Activated CD4-positive, alpha-beta memory T cell treated with anti-CD3 and anti-CD28 coated beads, Interleukin-2, amount 10 ng/mL, durations not matched to agents 7 days and 5 days (primary cell): ENCODE measurements at places on chromosomes 3 and 15. TPM values are rescaled to one million over a fixed set of nuclear protein-coding genes. Genes with fewer than 3 reads are reported as not detected.

DNA sequence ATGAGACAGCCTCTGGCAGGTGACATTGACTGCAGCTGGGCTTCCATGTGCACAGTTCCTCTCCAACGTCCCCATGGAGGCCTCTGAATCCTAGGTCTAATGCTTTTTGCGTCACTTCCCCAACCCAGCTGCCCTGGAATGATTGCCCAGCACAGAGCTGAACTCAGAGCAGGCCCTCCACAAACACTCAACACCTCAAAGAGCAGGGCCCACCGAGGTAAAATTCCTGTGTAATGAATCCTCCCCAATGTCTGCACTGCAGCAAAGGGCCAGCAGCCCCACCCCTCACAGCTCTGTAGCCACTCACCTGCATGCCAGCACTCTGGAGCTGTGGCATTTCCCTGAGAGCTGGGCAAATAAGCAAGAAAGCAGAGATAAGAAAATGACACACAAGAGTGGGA is 42.6 kb upstream of the DUSP7 start:
- H3K27ac ChIP-seq = no peak overlapping the region
- peaks cover 1% of the 10 kb centered on the region for H3K4me1 ChIP-seq
- peaks cover 38% of the 10 kb centered on the region for H3K36me3 ChIP-seq
- no peaks in the 10 kb centered on the region for H3K27me3 ChIP-seq
- no peak overlapping the region for H3K4me3 ChIP-seq

- H3K4me3 ChIP-seq = peak overlapping the region; percentile 71
- peaks cover 3% of the 10 kb centered on the region for H3K27me3 ChIP-seq
- no peak overlapping the region for H3K27ac ChIP-seq
- DNase-seq = peak; percentile 51
Observed at GRCh38 chr3:119810018-119810435, 28.1 kb downstream of the NR1I2 start.

Gene ALPK3
- total RNA-seq = 0.20 TPM

GRCh38 chr3:78642226-78643035 is 1125.4 kb downstream of the ROBO1 start:
- H3K4me1 ChIP-seq = no peaks in the 10 kb centered on the region
- H3K4me3 ChIP-seq = no peak overlapping the region
- H3K36me3 ChIP-seq = no peaks in the 10 kb centered on the region
- no peaks in the 10 kb centered on the region for H3K27me3 ChIP-seq

DNA sequence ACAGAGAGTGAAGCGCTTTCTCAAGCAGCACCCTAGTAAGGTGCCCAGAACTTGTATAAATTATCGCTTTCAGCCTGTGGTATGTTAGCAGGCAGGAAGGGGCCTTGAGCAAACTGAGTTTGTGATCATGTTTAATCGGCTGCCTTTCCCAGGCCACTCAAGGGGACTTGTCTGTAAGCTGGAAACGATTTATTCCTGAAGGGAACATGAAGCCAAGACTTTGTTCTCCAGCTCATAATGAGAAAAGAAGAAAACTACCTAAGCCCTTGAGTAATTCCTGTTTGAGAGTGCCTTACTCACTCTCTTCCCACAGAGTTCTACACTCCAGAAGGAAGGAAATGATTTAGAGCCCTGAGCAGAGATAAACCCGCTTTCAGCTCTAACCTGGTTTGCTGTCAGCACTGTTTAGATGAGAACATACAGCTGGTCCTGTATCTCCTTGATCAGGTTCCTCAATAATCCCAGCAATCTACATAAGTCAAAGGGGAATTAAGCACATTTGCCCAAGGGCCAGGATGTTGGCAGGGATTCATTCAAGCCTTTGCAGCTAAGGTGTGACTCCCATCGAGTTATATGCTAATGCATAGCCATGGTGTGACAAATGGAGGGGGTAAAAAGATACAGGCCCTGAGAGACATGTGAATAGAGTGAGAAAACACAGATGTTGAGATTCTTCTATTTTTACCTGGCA is 187.7 kb upstream of the SLC24A5 start:
- DNase-seq = no peak
- H3K4me1 ChIP-seq = no peaks in the 10 kb centered on the region
- H3K27ac ChIP-seq = no peak overlapping the region
- H3K36me3 ChIP-seq = no peaks in the 10 kb centered on the region
- peaks cover 4% of the 10 kb centered on the region for H3K27me3 ChIP-seq

Gene SEMA5B
- 0.30 TPM for total RNA-seq

Gene LRRK1
- total RNA-seq = 1.0 TPM

Gene SYNM
- total RNA-seq = 5.7 TPM

- H3K27ac ChIP-seq = no peak overlapping the region
- H3K27me3 ChIP-seq = no peaks in the 10 kb centered on the region
- H3K4me3 ChIP-seq = no peak overlapping the region
- no peaks in the 10 kb centered on the region for H3K4me1 ChIP-seq
Observed at GRCh38 chr3:189602471-189602870, 28.7 kb upstream of the TP63 start.

DNA sequence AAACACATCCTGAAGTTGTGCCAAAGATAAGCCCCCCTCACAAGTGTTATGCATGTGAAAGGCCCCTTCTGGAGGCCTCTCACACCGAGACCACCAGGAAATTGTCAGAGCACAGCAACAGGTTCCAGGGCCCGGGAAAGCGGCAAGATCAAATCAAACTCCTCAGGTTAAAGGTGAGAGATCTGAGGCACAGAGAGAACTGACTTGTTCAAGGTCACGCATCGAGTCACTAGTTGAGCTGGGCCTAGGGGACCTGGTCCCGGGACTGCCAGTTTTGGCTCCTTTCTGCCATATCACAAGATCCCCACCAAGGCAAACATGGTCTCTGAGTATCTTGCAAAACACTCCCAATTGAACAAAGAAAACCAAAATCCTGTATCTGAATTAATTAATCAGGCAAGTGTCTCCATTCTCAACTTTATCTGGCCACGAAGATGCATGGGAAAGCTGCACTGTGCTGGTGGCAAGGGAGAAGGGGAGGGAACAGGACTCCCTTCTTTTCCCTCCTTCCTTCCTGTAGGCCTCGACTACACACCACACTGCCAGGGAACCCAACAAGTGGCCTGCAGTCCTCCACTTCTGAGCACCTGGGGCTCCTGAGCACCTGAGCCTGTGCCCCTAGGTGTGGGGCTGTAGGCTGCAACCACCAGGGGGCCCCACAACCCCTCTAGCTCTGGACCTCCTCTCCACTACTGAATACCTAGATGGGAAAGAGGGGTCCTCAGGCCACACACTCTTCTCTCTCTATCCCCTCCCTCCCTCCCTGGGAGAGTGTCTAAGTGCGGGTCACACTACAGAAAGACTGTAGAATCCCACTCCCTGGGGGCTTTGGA is 37.3 kb downstream of the ANP32A start:
- H3K4me1 ChIP-seq = peaks cover 40% of the 10 kb centered on the region
- peaks cover 70% of the 10 kb centered on the region for H3K36me3 ChIP-seq
- peak overlapping the region; percentile 37 for H3K27ac ChIP-seq
- no peaks in the 10 kb centered on the region for H3K27me3 ChIP-seq

Gene FOXB1
- 3.7 TPM for total RNA-seq

DNA sequence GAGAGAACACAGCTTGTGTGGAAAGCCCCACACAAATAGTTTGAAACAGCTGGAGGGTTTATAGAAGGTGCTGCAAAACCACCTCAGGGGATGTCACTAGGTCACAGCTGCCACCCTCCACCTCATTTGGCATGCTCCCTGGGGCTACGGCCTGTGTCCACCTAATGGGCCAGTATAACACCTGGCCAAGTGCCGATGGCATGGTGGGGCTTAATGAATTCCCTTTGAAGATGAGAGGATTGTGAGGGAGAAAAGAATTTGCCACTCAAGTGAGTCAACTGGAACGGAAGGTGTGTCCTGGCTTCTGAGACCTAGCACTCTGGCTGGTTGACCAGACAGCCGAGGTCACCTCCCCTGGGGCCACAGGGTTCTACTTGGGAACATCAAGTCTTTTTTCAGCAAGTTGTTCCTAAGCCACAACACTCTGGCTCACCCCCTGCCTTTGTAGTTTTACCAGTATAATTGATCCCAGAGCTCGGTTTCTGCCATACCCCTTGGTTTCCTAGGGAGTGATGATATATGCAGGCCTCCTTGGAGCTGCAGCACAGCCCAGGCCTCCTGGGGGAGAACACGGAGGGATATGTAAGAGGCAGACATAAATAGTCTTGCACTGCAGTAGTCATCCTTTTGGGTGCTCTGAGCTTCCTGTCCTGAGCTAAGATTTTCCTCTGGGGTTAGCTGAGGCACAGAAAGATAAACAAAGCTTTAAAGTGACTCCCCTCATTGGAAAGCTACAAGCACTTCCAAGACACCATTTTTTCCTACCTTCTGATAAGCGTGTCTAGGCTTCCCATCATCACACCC is 178.2 kb upstream of the LPP start:
- no peaks in the 10 kb centered on the region for H3K27me3 ChIP-seq
- H3K36me3 ChIP-seq = peaks cover 13% of the 10 kb centered on the region
- H3K27ac ChIP-seq = peak overlapping the region; percentile 87
- H3K4me3 ChIP-seq = peak overlapping the region; percentile 37
- peaks cover 73% of the 10 kb centered on the region for H3K4me1 ChIP-seq
- DNase-seq = no peak

- H3K36me3 ChIP-seq = peaks cover 16% of the 10 kb centered on the region
- H3K27ac ChIP-seq = no peak overlapping the region
- no peak for DNase-seq
- H3K27me3 ChIP-seq = no peaks in the 10 kb centered on the region
Observed at GRCh38 chr3:32759342-32759741, 58.5 kb upstream of the TRIM71 start.

- H3K27me3 ChIP-seq = no peaks in the 10 kb centered on the region
- peaks cover 2% of the 10 kb centered on the region for H3K4me1 ChIP-seq
- no peak overlapping the region for H3K4me3 ChIP-seq
- no peak overlapping the region for H3K27ac ChIP-seq
- DNase-seq = no peak
- peaks cover 59% of the 10 kb centered on the region for H3K36me3 ChIP-seq
Observed at GRCh38 chr3:179591313-179591712, 13.1 kb downstream of the MRPL47 start.

DNA sequence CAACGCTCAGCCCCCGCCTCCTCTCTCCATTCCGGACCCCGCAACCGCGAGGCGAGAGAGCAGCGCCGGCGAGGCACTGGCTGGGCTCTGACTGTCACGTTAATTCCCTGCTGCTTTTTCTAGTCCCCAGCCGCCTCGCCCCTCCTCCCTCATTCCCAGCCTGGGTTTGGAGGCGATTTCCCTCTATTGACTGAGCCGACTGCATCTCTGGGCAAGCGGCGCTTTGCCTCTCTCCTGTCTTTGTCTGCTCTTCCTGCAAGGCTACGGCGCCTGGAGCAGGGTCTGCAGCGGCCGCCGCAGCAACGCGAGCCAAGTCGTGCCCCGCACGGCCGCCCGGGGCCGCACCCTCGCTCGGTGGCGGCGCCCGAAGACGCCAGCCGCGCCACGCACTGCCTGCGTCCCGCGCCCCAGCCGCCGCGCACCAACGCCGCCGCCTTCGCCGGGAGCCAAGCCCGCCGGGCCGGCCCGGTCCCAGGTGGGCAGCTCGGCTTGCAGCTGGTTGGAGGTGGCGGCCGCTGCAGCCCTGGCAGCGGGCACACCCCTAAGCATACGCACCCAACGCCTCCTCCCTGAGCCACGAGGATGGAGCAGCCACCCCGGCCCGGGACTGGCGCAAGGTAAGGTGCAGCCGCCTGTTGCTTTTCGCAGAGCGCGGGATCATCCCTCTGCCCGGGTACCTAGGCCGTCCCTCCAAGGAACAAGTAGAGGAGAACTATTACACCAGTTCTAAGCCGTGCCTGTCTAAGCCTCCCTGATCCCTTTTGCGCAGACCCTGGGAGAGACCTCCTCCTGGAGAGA is at the start of gene LRRC3B:
TSS of gene LRRC3B (plus strand) at position 152 of the 798 bp plus-strand sequence. CDS start 86,901 bp downstream, outside the sequence.
- no peak within 1 kb of the TSS for H3K27ac ChIP-seq
- H3K4me3 ChIP-seq = no peak within 1 kb of the TSS
- peaks cover 31% of the 10 kb centered on the region for H3K27me3 ChIP-seq
- DNase-seq = no peak
- H3K4me1 ChIP-seq = peaks cover 1% of the 10 kb centered on the region
- no peaks in the 10 kb centered on the region for H3K36me3 ChIP-seq

Gene NDN
- 1.7 TPM for total RNA-seq

Gene COLQ
- total RNA-seq = 5.2 TPM

GRCh38 chr3:137761099-137761562 is 3.0 kb upstream of the SOX14 start:
- H3K27me3 ChIP-seq = peaks cover 58% of the 10 kb centered on the region
- DNase-seq = no peak
- no peak overlapping the region for H3K27ac ChIP-seq
- peaks cover 5% of the 10 kb centered on the region for H3K36me3 ChIP-seq
- no peaks in the 10 kb centered on the region for H3K4me1 ChIP-seq

GRCh38 chr15:41284427-41285177 is 47.8 kb downstream of the OIP5 start:
- no peaks in the 10 kb centered on the region for H3K27me3 ChIP-seq
- H3K4me1 ChIP-seq = peaks cover 55% of the 10 kb centered on the region
- H3K4me3 ChIP-seq = peak overlapping the region; percentile 93

DNA sequence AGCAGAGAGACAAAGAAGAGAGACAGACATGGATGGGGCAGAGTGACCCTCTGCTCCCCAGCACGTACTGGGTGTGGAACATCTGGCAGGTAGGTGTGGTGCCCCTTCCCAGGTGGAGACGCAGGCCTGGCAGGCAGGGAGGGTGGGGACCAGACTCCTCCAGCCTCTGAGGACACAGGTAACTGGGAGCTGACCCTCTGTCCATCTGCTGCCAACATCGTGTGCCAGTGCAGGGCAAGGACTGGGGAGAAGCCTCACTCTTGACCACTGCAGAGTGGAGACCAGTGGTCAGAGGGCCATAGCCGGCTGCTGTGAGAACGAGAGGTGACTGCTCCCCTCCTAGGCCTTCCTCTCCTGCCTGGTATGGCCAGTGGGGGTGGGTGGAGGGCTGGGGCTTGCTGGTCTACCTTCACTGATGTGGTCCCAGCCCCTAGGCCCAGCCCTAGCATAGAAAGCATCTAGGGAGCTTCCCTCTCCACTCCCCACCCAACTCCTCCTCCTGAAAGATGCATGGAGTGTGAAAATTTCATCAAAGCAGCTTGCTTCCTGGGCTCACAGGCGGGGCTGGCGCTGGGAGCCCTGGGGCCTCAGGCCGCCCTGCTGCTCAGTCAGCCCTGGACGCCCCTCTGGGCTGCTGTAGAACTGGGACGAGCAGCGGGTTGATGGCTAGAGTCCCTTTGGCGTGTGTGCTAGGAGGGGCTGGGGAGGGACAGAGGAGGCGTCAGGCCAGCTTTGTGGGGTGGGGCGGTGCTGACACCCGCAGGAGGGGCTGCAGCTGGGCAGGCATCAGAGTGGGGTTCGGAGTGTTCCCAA is 90.3 kb downstream of the PLXNA1 start:
- no peak overlapping the region for H3K4me3 ChIP-seq
- no peak for DNase-seq
- no peak overlapping the region for H3K27ac ChIP-seq

- peaks cover 9% of the 10 kb centered on the region for H3K4me1 ChIP-seq
- H3K27me3 ChIP-seq = no peaks in the 10 kb centered on the region
- DNase-seq = no peak
Observed at GRCh38 chr3:158663832-158664231, 8.6 kb downstream of the LXN start.

GRCh38 chr15:83954506-83954905 is 281.1 kb upstream of the GOLGA6L4 start:
- H3K27me3 ChIP-seq = peaks cover 9% of the 10 kb centered on the region
- DNase-seq = no peak
- no peaks in the 10 kb centered on the region for H3K4me1 ChIP-seq

DNA sequence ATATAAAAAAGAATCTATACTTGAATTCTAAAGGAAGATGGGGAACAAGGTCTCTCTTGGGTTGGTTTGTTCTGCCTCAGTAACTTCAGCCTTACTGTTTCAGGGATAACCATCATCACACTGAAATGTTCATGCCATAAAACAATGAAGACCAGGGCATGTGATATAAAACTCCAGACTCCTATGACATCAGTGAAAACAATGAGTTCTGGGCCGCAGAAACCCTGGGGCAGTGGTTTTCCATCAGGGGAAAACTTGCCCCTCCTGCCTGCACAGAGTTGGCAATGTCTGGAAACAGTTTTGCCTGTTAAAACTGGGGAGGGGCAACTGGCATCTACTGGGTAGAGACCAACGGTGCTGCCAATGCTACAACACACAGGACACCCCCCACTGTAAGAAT is 46.8 kb downstream of the CA12 start:
- H3K27ac ChIP-seq = no peak overlapping the region
- H3K36me3 ChIP-seq = no peaks in the 10 kb centered on the region
- no peak overlapping the region for H3K4me3 ChIP-seq
- DNase-seq = no peak
